Left renal cortex interstitium (tissue), 4 donors: ENCODE measurements at places on chromosomes 11 and 22. TPM values are rescaled to one million over a fixed set of nuclear protein-coding genes. Genes with fewer than 3 reads are reported as not detected.
A peak's percentile ranks its signal among the peaks of the same experiment; 100 is the strongest.

- no peak for DNase-seq
Observed at GRCh38 chr11:116336540-116336939, 436.2 kb downstream of the BUD13 start.

GRCh38 chr22:50299785-50300619 lies 7.4 kb downstream of the PLXNB2 start:
- no peak for DNase-seq

GRCh38 chr11:109856928-109857327 lies 236.3 kb upstream of the ZC3H12C start:
- no peak for DNase-seq

GRCh38 chr11:17714356-17714854 lies 5.0 kb upstream of the MYOD1 start:
- DNase-seq: no peak

DNA sequence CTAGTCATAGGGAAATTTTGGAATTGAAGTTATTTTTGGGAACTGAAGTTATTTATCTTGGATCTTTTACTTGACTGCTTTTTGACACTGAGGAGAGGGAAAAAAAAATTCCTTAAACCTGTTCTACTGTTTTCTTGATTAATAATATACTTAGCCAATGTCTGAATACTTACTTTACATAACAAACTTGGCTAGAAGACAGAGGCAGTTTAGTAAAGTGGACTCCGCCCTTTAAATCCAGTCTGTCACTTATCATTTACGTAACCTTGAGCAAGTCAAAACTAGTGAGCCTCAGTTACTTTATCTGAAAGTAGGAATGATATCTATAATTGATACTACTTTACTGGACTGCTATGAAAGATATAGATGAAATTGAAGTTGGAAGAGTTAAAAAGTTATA lies 19.5 kb downstream of the CTSC start:
- no peak for DNase-seq

GRCh38 chr22:49617264-49617663 lies 210.4 kb downstream of the BRD1 start:
- DNase-seq: no peak

GRCh38 chr11:128239306-128239705 lies 348.1 kb downstream of the ETS1 start:
- DNase-seq: no peak

GRCh38 chr11:32396331-32396730 lies 39.0 kb downstream of the WT1 start:
- DNase-seq: no peak

GRCh38 chr11:11148104-11148509 lies 204.9 kb downstream of the CSNK2A3 start:
- DNase-seq: no peak

DNA sequence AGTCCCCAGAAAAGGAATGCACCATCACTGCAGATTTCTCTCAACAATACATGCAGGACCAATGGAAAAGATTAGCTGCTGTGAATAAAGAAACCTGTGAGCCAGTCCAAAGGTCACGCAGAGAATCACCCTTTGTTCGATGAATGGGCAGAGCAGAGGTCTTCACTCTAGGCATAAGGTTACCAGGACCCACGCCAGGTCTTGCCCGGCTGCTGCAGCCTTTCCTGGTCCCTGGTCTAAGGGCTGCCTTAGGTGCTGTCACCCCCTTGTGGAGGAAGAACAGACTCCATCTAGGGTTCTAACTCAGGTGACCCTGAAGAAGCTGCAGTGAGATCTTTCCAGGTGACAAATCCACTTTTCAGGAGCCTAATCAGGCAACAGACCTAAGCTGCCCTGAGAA lies 29.0 kb upstream of the NAP1L4 start:
- DNase-seq: no peak

DNA sequence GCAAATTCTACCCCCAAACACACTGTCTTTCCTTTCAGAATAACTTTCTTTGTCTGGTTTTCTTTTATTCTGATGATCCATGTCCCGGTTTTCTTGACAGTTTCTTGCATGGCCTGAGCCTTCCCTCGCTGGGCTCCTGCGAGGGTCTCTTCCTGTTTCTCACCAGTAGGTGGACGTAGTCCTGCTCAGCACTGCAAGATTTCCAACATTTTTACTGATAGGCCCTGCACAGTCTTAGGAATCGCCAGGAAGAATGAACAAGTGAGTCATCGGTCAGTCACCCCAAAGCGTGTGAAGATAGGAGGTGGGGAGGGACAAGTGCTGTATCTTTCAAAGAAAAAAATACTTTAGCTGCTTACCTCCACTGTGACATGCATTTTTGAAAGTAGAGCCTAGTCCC lies 16.9 kb upstream of the KIRREL3 start:
- DNase-seq: no peak

GRCh38 chr11:86910592-86910991 lies 44.6 kb downstream of the FZD4 start:
- no peak for DNase-seq

GRCh38 chr11:110200836-110201235 lies 95.6 kb downstream of the RDX start:
- no peak for DNase-seq

DNA sequence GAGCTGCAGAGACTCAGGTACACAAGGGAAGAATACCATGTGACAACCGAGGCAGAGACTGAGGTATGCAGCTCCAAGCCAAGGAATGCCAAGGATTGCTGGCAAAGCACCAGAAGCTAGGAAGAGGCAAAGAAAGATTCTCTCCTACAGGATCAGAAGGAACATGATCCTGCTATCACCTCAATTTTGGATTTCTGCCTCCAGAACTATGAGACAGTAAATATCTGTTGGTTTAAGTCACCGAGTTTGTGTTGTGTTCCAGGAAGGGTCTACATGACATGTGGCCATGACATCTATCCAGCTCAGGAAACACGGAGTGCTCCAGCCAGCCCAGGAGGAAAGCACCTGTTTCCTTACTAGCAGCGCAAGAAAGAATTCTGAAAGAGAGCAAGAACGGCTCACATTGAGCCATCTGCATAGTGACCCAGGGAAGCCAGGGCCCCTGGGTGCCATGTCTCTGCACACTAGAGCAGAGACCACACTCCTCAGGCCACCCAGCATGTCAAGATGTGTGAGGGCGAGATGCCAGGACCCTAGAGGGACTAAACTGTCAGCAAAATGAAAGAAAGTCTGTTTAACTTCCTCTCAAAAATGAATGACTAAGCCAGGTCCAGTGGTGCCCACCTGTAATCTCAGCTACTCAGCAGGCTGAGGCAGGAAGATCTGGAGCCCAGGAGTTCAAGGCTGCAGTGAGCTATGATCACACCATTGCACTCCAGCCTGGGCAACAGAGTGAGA lies 35.6 kb upstream of the GALNT18 start:
- DNase-seq: no peak

DNA sequence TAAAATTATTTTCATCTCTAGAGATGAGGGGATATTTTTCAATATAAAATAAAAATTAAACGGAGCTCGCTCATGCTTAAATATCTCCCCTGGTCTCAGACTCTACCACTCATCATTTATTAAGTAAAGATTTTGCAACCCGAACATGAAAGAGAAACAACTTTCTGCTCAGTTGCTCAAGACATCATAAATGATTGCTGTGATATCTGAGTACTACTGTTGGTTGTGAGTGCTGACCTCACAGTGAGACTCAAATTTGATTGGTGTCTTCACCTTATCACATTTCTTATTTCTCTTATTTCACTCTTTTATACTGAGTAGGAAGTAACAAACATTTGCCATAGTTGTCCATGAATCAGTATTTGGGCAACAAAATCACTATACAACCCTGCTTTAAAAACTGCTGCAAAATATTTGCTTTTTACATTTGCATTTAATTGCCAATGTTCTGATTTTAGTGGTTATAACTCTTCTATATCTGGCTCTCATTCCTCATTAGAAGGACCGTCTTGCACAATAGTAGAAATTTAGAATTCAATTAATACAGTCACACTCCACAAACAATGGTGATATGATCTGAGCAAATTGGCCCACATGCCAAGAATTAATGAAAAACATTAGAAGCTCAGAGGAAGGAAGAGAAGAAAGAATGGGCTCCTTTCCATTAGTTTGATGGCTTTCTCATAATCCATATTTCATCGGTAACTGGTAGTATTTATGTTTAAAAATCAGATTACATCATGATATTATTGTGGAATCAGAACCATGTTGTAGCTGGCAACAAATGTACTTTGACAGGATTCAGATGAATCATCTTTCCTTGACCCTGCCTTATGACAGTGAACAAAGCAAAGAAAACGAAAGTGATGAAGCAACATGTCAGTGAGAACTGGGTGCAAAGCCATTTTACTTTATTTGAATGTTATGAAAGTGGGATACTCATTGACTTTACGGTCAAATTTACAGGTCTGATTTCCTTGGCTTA lies 973.6 kb upstream of the TENM4 start:
- no peak for DNase-seq

DNA sequence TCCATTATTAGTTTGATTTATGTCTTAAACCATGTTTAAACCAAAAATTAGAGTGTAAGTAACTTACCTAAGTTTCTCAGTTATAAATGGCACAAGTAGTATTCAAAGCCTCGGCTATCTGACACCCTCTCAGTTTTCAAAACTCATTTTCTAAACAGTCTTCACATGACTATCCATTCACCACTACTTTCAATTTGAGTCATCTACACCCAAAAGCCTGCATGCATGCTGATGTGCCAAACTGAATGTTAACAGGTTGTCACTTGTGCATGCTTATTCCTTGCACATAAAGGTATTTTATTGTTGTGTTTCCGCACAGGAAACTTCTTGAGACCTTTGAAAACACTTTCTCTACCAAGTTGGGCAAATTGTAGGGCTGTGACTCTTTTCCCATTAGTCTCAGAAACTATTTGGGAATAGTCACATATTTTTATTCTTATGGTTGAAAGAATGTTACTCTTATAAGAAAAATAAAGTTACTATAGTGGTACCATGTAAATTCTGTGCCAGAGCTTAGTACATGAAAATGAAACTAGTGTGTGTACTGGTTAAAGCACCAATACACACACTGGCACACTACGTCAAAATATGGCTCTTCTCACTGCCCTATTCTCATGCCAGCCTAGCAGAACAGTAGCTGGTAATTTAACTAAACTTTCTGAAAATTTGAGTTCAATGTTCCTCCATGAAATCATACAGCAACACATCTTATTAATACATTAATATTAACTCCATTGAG lies 2.2 kb upstream of the OR51E2 start:
- DNase-seq: no peak

DNA sequence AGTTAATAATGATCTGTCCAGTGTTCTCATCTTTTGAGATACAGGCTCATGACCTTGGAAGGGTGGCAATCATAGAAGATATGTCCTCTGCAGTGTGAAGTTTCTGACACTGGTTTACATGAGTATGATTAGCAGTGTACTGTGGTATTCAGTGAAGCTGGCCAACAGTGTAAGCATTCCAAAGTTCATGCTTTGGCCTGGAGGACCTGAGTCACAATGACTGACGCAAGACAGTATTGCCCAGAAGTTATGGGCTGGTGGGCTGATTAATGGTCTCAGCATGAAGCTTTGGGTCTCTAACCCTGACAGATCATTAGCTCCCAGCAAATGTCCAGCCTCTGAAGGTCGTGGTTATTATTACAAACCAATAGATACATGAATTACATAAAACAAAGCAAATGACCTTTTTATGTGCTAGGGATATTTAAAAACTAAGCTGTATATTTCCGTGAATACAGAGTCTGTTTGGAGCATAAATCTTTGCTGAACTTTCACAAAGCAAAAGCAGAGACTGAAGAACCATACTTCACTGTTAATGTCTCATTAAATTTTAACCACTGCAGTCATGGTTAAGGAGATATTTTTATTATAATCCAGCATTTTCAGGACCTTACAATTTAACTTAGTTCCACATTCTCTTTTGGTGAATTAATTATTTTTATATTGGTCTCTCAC lies 28.3 kb upstream of the USP47 start:
- no peak for DNase-seq

DNA sequence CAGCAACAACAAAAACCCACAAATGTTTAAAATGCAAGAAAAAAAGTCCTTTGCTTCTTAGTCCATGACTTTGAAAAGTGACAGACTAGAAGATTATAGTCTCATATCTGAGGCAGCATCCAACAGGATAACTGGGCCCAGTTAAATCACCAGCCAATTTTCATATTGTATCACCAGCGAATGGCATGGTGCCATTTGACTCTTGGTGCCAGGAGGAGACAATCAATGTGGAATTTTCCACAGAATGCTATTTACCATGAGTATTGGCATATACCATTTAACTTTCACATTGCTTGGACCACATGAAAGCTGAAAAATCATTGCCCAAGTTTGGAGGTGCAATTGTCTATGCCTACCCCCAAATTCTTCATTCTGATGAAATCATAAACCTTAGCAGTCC lies 255.5 kb downstream of the TENM4 start:
- no peak for DNase-seq

- DNase-seq: no peak
Observed at GRCh38 chr22:38755155-38755910, 465 bp downstream of the SUN2 start.

GRCh38 chr11:117929142-117929915 lies at the start of gene TMPRSS13:
Gene TMPRSS13 (minus strand): TSS chr11:117929402. CDS start chr11:117929307, 95 bp downstream.
- DNase-seq: no peak

- DNase-seq: no peak
Observed at GRCh38 chr11:14973621-14974514, 1.7 kb upstream of the CALCA start.

GRCh38 chr22:48061726-48062125 lies 1299.3 kb downstream of the TBC1D22A start:
- no peak for DNase-seq

- peak; percentile 46 for DNase-seq
Observed at GRCh38 chr11:124961972-124962609, 8.1 kb downstream of the CCDC15 start.

GRCh38 chr11:9625162-9625561 lies 38.7 kb upstream of the SWAP70 start:
- DNase-seq: no peak

DNA sequence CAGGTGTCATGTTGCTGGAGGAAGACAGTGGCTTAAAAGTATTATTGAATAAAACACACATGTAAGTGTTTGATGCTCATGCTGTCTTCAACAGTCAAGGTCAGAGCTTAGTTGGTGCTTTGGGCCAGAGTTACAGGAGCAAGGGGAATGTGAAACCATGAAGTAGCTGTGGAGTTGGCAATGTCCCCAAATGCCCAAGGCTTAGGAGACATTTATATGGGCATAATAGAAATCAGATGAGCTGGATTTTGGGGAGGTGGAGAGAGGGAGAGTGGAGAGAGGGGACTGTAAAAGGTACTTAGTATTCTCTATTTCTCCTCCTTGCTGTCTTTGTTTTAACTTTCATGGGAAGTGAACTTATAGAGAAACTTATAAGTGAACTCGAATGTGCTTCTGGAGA lies 407.8 kb downstream of the ETS1 start:
- no peak for DNase-seq

PATE2 gene
- polyA plus RNA-seq: 0.08 TPM

MUC15 gene
- 2.4 TPM for polyA plus RNA-seq

TRIM49 gene
- polyA plus RNA-seq: not detected

DMC1 gene
- polyA plus RNA-seq: 5.2 TPM

WBP2NL gene
- polyA plus RNA-seq: 8.0 TPM

RASD2 gene
- polyA plus RNA-seq: 2.5 TPM

DBX1 gene
- not detected for polyA plus RNA-seq

CHRDL2 gene
- polyA plus RNA-seq: 0.19 TPM

OR5B2 gene
- 0.20 TPM for polyA plus RNA-seq

UCP2 gene
- polyA plus RNA-seq: 75.8 TPM

SMTNL1 gene
- 0.11 TPM for polyA plus RNA-seq
